GM23248 (cell line): ENCODE measurements at places on chromosomes 12 and 14. TPM values are rescaled to one million over a fixed set of nuclear protein-coding genes. Genes with fewer than 3 reads are reported as not detected.

DNA sequence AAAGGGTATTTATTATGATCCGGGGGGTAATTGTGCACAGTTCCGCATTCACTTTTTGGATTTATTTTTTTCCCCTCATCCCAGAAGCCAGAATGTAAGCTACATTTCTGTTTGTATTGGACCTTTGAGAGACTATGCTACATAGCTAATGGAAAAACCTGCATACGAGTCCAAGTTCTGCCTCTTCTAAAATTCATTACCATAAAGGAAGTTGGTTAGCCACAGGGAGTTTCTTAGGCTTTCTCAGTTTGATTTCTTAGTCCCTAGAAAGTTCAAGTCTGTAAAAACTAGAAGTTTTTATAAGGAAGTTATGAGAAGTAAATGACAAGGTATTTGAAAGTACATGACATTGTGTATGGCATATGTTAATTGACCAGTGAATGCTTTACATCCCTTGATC lies 138.7 kb downstream of the PDE3A start:
- H3K4me1 ChIP-seq, result peaks cover 28% of the 10 kb centered on the region
- no peak overlapping the region for H3K4me3 ChIP-seq
- DNase-seq, result no peak

GRCh38 chr12:5567016-5567725 lies 135.3 kb downstream of the NTF3 start:
- no peaks in the 10 kb centered on the region for H3K27me3 ChIP-seq
- no peaks in the 10 kb centered on the region for H3K36me3 ChIP-seq
- H3K4me1 ChIP-seq, result peaks cover 18% of the 10 kb centered on the region
- H3K4me3 ChIP-seq, result no peak overlapping the region
- no peak overlapping the region for H3K27ac ChIP-seq

DNA sequence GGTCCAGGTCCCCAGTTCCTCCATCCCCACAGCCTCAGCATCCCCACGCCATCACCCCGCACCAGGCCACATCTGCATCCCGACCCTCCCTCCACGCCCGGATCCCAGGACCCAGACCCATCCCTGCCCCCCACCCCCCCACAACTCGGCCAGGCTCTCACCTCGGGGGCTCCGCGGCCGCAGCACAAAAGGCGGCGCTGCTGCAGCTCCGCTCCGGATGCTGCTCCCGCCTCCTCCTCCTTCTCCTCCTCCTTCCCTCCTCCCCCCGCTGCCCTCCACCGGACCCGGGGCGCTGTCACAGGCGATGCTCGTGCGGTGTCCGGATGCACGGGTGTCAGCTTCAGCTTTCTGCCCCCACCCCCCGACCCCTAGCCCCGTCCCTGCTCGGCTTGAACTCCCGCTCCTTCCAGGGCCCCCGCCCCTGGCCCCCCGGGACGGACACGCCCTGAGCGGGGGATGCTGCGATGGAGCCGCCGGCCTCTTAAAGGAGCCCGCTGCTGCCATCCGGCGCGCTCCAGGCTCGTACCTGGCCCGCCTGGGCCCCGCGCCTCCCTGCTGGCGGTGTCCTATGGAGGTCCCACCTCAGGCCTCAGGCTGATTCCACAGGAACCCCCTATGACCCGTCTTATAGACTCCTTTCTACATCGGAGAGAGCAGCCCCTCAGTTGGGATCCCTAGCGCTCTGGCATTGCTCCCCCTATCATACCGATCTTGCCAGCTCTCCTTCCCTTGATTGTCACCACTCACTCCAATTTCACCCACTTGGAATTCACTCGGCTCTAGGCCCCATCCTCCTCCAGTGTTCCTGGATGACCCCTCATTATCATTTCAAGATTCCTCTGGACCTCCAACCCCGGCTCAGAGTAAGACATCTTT lies at the start of gene MAP3K12:
TSS of gene MAP3K12 (minus strand) at position 193 of the 876 bp plus-strand sequence. CDS start 12,067 bp downstream, outside the sequence.
- H3K27me3 ChIP-seq, result no peaks in the 10 kb centered on the region
- peaks cover 33% of the 10 kb centered on the region for H3K4me1 ChIP-seq
- peak; percentile 85 for DNase-seq
- H3K27ac ChIP-seq, result peak within 1 kb of the TSS; percentile 99
- no peaks in the 10 kb centered on the region for H3K36me3 ChIP-seq

- DNase-seq, result peak; percentile 24
- H3K4me1 ChIP-seq, result no peaks in the 10 kb centered on the region
- no peaks in the 10 kb centered on the region for H3K36me3 ChIP-seq
- H3K27me3 ChIP-seq, result no peaks in the 10 kb centered on the region
- H3K27ac ChIP-seq, result no peak overlapping the region
These were observed 695 bp upstream of the TNFAIP2 start for GRCh38 chr14:103122585-103122946.

GRCh38 chr12:97461553-97461952 lies 1.1 kb upstream of the RMST start:
- H3K27ac ChIP-seq, result no peak overlapping the region
- H3K36me3 ChIP-seq, result no peaks in the 10 kb centered on the region
- no peak for DNase-seq
- no peak overlapping the region for H3K4me3 ChIP-seq

COQ10A gene
- 8.2 and 10.3 TPM in 2 replicates for total RNA-seq

SYNDIG1L gene
- total RNA-seq, result not detected in 2 replicates

GPR84 gene
- not detected in 2 replicates for total RNA-seq

KERA gene
- total RNA-seq, result not detected in 2 replicates
